NCI-H460 (cell line): ENCODE measurements at places on chromosomes 1 and 21. TPM values are rescaled to one million over a fixed set of nuclear protein-coding genes. Genes with fewer than 3 reads are reported as not detected.

DNA sequence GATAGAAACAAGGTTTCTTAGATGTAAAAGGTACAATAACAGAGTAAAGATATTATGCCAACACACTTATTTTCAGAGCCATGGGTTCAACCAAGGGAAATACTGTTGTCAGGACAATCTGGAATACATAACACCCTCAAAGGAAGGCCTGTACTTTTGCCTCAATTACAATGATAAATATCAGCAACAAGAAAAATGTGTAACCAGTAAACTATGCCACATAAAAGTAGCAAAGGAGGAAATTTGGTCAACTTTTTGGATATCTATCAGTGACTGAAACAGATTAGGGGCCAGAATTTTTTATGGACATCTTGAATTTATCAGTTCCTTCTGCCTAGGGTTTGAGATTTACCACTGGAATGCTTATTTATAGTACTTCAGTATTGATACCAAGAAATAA is 24.6 kb upstream of the RAP1GAP start:
- no peak for DNase-seq

DNA sequence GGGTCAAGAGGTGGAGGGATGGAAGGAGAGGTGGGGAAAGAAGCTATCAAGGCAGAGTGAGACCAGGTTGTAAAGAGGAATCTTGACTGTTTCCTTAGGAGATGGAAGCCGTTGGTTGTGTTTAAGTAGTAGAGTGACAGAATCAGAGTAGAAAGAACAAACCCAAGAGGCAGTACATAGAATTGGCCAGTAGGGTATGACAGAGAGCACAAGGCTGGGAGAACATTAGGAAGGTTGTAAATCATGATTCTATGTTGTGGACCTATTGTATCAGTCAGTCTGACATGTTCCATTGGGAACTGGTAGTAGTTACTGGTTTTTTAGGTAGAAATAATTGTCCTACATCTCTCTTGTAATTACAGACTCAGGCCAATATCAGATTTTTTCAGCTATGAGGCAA is 486.9 kb upstream of the USP24 start:
- peak; percentile 11 for DNase-seq

- DNase-seq = peak; percentile 21
Measured at GRCh38 chr1:165949335-165950130, 122.1 kb downstream of the UCK2 start.

- DNase-seq = no peak
Measured at GRCh38 chr1:74474585-74474984, 37.8 kb downstream of the LRRC53 start.

GRCh38 chr1:212329105-212329504 is 43.9 kb downstream of the PPP2R5A start:
- DNase-seq = no peak

- no peak for DNase-seq
Measured at GRCh38 chr21:38123626-38124025, 133.2 kb upstream of the KCNJ15 start.

- no peak for DNase-seq
Measured at GRCh38 chr1:90386899-90387720, 330.0 kb downstream of the BARHL2 start.

- DNase-seq = no peak
Measured at GRCh38 chr1:42587753-42588152, 70.5 kb upstream of the PPIH start.

- DNase-seq = no peak
Measured at GRCh38 chr1:58905628-58906221, 121.9 kb upstream of the JUN start.

GRCh38 chr21:25240974-25241373 is 366.3 kb downstream of the MRPL39 start:
- DNase-seq = no peak

DNA sequence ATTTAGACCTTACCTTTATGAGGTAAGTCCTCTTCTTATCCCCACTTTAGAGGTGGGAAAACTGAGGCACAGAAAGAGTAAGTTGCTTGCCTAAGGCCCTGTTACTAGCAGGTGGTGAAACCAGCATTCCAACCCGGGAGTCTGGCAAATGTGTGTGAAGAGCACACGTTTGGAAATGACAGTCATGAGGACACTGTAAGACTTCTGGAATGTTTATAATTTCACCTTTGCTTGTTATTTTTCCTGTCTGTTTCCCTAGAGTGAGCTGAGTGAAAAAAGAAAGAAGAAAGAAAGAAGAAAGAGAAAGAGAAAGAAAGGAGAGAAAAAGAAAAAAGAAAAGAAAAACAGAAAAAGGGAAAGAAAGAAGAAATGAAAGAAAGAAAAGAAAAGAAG is 21.2 kb upstream of the LGALS8 start:
- peak; percentile 90 for DNase-seq

DNA sequence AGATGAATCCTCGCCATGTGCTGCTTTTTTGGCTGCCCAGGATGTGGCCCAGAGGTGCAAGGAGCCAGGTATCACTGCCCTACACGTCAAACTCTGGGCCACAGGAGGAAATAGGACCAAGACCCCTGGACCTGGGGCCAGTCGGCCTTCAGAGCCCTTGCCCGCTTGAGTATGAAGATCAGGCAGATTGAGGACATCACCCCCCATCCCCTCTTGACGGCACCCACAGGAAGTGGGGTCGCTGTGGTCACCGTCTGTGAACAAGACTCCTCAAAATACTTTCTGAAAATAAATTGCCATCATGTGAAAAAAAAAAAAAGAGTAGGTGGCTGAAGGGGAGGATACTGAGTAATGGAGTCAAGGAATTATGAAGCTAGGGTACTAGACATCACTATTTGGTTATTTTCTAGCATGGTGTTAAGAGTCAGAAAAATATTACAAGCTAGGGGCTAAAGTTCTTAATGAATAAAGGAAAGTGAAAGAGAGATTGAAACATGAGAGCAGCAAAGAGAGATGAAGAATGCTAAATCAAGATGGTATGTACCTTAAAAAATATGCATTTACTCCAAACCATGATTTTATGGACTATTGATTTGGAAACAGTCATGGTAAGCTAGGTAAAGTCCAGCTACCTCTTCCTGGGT is 84.9 kb downstream of the CLEC20A start:
- DNase-seq = no peak

The LORICRIN gene
- not detected in 2 replicates for total RNA-seq

The CD52 gene
- total RNA-seq = not detected in 2 replicates

The SLC22A15 gene
- total RNA-seq = 0.14 and 0.42 TPM in 2 replicates
